ENCODE measurements at places on chromosomes 5 and 9. TPM values are rescaled to one million over a fixed set of nuclear protein-coding genes. Genes with fewer than 3 reads are reported as not detected.
A peak's percentile ranks its signal among the peaks of the same experiment; 100 is the strongest.

GGTA1 gene
- total RNA-seq = 5.4 TPM

OTP gene
- not detected for total RNA-seq

TMC1 gene
- total RNA-seq = 0.22 TPM

ADAMTS6 gene
- total RNA-seq = 52.2 TPM

LCN9 gene
- not detected for total RNA-seq

IFNA2 gene
- not detected for total RNA-seq

JAKMIP2 gene
- not detected for total RNA-seq

OR2K2 gene
- total RNA-seq = not detected

GPX8 gene
- 2.0 TPM for total RNA-seq

FAM221B gene
- total RNA-seq = not detected

DNAH5 gene
- under 0.01 TPM for total RNA-seq

LCN2 gene
- total RNA-seq = not detected

TIMD4 gene
- not detected for total RNA-seq

MPDZ gene
- total RNA-seq = 55.8 TPM

MFAP3 gene
- 136 TPM for total RNA-seq

- DNase-seq = no peak
These were observed 36.5 kb upstream of the CTSV start for GRCh38 chr9:97075289-97075985.

DNA sequence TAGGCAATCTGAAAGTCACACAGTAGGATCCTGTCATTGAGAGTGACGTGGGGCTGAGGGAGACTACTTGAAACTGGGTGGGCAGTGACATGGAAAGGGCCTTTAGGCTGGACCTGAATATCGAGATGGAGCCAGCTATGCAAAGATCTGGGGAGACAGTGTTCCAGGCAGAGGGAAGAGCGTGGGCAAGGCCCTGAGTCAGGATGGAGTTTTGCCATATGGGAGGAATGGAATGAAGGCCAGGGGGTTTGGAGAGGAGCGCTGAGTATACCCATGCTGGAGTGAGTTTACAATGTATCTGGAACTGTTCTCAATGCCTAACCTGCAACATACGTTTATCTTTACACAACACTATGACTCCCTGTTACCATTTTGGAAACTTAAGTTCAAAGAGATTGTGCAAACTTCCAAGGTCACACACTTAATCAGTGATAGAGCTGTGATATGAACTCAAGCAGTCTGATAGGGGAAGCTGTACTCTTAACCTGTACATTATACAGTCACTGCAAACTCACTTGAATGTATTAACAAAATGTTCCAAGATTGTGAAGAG lies 33.5 kb downstream of the INSYN2B start:
- no peak for DNase-seq

DNA sequence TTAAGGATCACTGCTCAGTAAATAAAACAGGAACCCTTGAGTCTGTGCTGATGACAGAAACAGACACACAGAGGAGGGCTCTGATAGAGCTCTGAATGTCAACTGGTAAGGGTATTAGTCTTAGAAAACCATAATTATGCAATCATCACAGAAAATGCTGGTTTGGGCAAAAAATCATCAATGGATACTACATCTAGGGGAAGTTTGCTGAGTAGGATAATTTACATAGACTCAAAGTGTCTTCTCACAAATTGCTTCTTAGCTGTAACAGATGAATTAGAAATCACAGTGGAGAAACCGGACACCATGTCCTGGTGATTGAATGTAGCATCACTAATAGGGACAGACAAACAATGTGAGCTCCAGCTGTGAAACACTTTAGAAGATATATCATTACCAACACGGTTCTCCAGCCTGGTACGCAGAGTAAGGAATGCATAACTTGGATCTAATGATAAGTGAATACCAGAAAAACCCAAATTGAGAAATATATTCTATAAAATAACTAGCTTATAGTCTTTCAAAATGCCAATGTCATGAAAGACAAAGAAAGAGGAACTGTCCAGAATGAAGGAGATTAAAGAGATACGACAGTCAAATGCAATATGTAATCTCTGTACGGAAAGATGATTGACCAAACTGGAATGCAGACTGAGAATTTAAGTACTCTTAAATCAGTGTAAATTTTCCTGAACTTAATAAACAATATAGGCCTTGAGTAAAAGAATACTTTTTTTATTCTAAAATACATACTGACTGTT lies 17.3 kb downstream of the CHD1 start:
- DNase-seq = peak; percentile 38

GRCh38 chr5:54446379-54446732 lies 9.1 kb upstream of the HSPB3 start:
- DNase-seq = no peak

GRCh38 chr5:65816729-65817128 lies 94.7 kb downstream of the NLN start:
- no peak for DNase-seq

DNA sequence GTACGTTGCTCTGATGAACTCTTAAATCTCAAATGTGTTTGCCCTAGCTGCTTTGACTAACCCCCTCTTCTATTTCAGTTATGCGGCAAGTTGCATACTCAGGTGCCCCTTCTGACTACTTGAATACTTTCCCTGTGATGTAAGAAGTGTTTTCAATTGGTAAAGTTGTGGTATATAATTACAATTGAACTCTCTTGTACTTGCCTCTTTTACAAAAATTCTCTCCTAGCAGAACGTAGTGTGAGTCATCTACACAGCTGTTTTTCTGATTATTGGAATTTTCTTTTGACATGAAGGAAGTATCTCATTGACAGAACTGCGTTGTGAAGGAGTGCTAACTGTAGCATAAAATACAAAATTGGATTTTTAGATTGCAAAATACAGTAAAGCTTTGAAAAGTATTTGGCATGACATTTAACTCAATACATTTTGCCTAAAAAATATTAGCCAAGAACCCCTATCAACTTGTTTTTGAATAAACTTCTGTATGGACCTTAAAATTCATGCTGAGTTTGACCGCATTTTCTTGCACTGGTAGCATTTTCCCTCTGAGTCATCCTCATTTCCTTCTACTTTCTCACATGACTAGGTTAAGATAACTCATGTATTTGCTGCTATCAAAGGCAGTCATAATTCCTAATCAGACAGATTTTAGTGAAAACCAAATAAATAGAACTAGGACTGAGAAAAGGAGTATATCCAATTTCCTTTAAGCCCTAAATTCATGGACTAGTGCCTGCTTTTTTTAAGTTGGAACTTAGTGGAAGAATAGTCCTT lies 6.3 kb downstream of the CRHBP start:
- peak; percentile 79 for DNase-seq

DNA sequence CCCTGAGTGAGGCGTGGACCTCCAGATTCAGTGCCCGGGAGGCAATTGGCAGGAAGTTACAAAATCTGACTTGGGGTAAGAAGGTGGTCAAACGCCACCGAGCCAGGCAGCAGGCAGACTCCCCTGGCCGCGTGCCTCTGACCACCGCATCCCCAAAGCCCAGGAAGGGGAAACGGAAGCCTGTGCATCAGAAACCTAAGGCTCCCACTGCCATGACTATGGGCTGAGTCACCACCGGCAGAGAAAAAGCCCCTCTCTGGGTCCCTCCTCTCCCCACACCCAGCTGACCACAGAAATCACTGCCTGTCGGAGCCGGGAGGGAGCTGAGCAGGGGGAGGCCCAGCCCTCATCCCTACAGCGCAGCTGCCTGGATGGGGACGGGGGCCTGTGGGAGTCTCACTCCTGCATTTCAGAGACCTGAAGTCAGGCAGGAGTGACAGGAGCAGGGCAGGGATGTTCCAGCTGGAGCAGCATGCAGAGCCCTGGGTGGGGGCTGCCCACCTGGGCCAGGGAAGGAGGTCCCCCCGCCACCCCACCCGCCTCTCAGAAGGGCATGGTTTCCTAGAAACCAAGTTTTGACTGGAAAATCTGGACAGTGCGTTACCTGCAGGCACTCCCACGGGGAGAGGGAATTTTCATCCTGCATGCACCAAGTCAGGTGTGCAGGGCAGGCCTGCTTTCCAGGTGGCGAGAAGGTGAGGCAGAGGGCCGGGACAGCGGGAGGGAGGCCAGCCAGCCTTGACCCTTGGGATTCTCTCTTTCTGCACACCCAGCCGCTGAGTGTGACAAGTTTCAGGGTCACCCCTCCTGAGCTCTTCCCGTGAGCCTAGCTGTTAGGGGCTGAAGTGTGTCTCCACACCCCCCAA lies 68.2 kb downstream of the LRSAM1 start:
- DNase-seq = peak; percentile 85

GRCh38 chr5:53971131-53971530 lies 339.2 kb downstream of the ARL15 start:
- no peak for DNase-seq

- peak; percentile 27 for DNase-seq
These were observed at the start of gene ARSI for GRCh38 chr5:150302301-150303069. Gene ARSI, minus strand, starts transcription at chr5:150302905. Its CDS starts 532 bp downstream, at chr5:150302373.

GRCh38 chr5:38267372-38267771 lies 9.0 kb downstream of the EGFLAM start:
- no peak for DNase-seq

- DNase-seq = no peak
These were observed 37.8 kb upstream of the TMEM250 start for GRCh38 chr9:136156209-136157120.

GRCh38 chr9:114410910-114411309 lies 23.1 kb upstream of the AKNA start:
- DNase-seq = no peak

GRCh38 chr9:137411260-137411644 lies 11.7 kb downstream of the EXD3 start:
- peak; percentile 39 for DNase-seq

DNA sequence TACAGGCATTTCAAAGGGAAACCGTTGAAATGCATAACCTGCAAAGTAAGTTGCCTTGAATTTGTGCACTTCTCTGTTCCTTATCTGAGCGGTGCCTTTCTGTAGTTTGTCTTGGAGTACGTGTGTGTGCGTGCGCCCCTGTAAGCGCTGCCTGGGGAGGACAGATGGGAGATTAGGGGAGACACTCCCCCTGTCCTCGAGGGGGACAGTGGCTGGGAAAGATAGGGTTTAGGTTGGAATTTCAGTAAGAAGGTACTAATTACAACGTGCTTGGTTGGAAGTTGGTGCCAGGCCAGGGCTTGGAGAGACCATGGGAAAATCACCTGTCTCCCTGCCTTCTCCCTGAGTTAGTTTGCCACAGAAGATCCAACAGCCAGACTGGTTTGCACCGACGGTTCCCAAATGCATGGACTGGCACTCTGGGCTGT lies 73.2 kb downstream of the PIK3R1 start:
- peak; percentile 31 for DNase-seq

DNA sequence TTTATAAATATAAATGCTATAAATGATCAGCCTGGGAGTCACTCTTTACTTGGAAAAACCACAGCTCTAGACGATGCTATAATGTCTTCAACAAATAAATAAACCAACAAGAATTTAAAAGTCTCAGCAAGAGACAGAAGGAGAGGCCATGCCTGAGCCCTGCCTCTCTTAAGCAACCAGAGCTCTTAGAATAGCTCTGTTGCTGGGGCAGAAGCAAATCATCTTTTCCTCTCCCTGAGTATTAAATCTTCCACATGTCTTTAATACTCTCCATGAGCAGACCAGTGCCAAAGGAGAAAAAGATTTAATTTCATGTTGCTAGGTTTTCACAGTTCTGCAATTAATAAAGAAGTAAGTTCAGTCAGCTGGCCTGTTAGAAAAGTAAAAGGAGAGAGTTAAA lies 408.0 kb upstream of the SLC30A5 start:
- DNase-seq = no peak

DNA sequence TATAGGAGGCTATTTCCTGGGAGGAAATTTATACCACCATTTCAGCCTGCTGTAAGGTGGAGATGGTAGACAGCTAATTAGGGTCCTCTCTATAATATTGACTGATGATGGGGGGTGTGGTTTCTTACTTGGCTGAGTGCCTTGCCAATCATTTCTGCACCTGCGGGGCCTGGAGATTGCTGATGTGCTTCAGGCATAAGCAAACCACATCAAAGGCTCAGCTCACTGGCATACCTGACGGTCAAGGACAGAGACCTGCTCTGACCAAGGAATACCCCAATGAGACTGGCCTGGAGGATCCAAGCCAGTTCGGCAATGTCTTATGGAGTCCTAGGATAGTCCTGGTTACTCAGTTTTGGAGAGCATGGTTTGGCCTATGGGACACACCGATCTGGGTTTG lies 29.5 kb downstream of the ANKH start:
- DNase-seq = no peak

- no peak for DNase-seq
These were observed 137.2 kb downstream of the CAVIN4 start for GRCh38 chr9:100715100-100715380.

- DNase-seq = no peak
These were observed 112.3 kb downstream of the DPYSL3 start for GRCh38 chr5:147397616-147398015.

- no peak for DNase-seq
These were observed 9.7 kb upstream of the RALGDS start for GRCh38 chr9:133130685-133131244.

- peak; percentile 49 for DNase-seq
These were observed 176.3 kb upstream of the PTGER4 start for GRCh38 chr5:40503439-40503838.

GRCh38 chr9:124355039-124355940 lies 60.0 kb downstream of the PSMB7 start:
- peak; percentile 1 for DNase-seq

DNA sequence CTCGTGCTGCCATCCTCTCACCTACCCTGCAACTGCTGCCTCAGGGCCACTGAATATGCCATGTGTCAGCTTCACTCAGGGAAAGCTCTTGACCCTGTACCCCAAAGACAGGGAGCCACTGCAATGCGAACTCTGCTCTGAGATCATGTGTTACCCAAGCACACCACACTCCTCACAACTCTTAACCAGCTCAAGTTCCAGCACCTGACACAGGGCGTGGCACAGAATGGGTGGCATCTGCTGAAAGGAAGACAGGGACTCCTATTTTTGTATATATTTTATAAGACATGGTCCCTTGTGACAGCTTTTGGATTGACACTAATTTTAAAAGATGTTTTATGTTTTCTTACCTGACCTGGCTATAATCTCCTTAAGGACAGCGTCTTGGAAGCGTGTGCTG lies 10.7 kb downstream of the PHYKPL start:
- no peak for DNase-seq

GRCh38 chr5:9338796-9339195 lies 207.1 kb downstream of the SEMA5A start:
- no peak for DNase-seq

DNA sequence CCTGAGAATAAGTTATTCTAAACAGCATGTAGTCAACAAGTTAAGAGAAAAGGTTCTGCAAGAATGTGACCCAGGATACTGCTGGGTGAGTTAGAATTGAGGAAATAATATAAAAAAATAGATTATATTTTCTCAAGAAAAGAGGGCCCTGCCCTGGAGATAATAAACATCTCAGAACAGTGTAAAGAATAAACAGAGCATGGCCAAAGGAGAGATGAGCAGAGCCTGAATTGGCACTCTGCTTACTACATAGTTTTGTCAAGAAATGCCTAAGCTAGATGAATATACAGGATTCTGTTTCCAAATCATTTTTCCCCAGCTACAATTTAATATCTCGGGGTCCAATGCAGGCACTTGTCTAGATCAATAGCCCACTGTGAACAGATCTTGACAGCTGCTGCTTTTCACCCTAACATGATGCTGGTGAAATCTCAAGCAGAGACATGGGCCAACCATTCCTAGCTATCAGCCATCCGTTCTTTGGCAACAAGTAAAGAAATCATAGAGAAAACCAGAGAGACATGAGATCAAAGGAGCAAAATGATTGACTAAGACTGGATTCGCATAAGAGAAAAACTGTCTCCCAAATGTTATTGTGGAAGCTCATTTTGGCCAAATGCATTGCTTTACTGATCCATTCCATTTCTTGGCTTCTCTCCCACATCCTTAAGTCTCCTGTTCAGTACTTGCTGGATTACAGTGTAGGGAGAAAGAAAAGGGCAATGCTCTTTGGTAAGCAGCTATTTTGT lies 173.2 kb downstream of the PRELID2 start:
- no peak for DNase-seq
